NCI-H1436 treated with DMSO at 0.1 percent for 48 hours (cell line): ENCODE measurements at places on chromosomes 2 and 18.

- DNase-seq = no peak
Measured at GRCh38 chr2:72676341-72677025, 149.3 kb downstream of the EXOC6B start.

DNA sequence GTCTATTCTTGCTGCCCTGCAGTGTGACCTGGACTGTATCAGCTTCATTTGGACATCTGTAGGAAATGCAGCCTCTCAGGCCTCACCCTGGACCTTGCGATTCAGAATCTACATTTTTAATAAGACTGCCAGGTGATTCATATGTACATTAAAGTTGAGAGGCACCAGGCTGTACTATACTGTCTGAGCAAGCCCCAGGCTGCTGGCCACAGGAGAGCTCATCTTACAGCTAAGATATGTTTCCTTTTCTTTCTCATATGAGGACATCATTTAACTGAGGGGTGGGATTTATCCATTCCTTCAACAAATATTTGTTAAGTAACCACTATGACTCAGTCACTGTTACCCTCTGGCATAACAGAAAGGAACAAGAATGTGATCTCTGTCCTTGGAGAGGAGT, 78.2 kb upstream of the GCFC2 start:
- DNase-seq = no peak

- DNase-seq = no peak
Measured at GRCh38 chr2:88580088-88580487, 47.2 kb downstream of the EIF2AK3 start.

- DNase-seq = no peak
Measured at GRCh38 chr2:68925295-68925896, 27.3 kb downstream of the GKN2 start.

- no peak for DNase-seq
Measured at GRCh38 chr18:27549335-27550039, 364.4 kb upstream of the CHST9 start.

DNA sequence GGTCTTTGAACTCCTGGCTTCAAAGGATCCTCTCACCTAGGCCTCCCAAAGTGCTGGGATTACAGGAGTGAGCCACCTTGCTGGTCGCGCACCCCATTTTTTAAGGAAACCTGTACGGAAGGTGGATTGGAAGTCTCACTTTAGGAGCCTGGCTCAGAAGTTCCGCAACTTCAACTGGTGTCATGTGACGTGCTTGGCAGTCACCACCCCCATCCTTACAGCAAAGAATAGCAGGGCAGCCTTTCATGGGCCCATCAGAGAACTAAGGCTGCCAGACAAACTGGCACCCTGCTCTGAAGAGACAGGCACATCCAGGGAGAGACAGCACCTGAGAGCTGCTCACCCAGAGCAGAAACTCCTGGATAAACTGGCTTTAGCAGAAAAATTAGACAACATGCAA, 3.3 kb upstream of the SLC66A2 start:
- no peak for DNase-seq

DNA sequence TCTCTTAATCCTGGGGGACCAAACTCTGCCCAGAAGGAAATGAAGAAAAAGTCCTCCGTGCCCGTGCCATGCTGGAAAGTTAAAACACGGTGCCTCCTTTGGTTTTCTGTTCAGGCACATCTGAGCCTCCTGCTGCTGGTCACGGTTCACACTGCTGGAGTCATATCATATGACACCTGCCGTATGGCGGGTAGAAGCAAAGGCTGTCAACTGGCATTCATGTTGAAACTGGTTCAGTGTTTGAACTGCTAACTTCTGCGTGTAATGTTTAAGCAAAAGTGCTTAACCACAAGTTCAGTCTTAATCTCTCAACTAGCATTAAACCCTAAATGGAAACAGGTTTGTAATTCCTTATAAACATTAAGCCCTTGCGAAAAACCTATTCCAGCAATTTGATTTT, 3.1 kb downstream of the STK39 start:
- no peak for DNase-seq

GRCh38 chr18:72848503-72849237, 19.1 kb downstream of the NETO1 start:
- DNase-seq = no peak

- no peak for DNase-seq
Measured at GRCh38 chr2:45669032-45669486, 17.6 kb downstream of the PRKCE start.

- DNase-seq = no peak
Measured at GRCh38 chr2:17258861-17259260, 259.4 kb downstream of the RAD51AP2 start.

DNA sequence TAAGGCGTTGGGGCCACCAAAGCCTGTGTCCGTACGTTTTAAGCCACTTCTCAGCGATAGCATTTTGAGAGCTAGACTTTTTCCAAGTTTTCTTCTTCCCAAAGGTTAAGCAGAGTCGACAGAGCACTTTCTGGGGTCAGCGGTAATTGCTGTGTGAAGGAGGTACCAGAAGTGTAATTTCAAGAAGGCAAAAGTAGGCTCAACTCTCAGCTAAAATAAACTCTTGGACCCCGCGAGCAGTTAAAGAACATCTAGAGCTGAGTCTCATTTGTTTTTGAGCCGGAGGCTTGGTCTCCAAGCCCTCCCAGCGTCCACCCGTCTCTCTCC, 1.9 kb upstream of the PAX3 start:
- no peak for DNase-seq

DNA sequence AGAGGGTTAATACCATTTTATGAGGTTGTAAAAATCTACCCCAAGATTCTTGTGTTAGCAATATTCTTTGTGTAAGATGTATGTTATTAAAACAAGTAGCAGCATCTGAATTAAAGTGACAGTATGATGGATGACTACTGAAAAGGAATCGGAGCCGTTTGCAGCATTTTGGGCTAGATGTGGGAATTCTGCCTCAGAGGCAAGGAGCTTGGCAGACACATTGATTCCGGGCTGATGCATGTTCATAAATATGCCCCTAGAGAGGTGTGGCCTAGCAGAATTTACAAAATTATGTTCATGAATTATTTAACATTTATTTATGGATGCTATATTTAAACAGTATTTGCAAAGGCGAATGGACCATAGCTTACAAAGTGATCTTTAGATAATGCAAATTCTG, 389.0 kb upstream of the ETAA1 start:
- no peak for DNase-seq

- DNase-seq = no peak
Measured at GRCh38 chr2:179262077-179262660, 2.5 kb downstream of the SESTD1 start.
